ENCODE measurements at places on chromosomes 2 and 18. TPM values are rescaled to one million over a fixed set of nuclear protein-coding genes. Genes with fewer than 3 reads are reported as not detected.
A peak's percentile ranks its signal among the peaks of the same experiment; 100 is the strongest.

DNA sequence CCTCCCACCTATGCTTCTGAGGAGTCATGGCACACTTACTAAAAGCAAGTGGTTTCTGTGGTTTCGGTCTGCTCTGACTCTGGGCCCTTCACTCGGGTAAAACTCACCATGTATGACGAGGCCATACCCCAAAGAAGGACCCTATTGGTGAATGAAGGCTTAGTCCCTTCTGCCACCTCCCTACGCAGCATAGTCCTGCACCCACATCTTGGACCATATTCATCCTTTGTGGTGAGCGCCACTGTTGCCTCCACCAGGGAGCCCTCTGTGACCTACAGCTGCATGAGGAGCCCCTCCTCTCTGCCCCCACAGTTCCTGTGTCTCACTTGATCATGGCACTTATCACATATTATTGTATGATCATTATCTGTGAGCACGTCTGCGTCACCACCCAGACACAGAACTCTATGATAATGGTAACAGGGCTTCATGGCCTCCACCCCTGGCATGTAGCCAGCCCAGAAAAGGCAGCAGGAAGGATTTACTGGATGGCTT is 113.3 kb downstream of the TFCP2L1 start:
- no peak for DNase-seq

- no peak for DNase-seq
Measured at GRCh38 chr2:148813603-148814065, 61.4 kb upstream of the KIF5C start.

- DNase-seq: peak; percentile 53
Measured at GRCh38 chr2:74333175-74333574, 10.0 kb downstream of the SLC4A5 start.

Gene C2orf66
- not detected for total RNA-seq

- DNase-seq: peak; percentile 77
Measured at GRCh38 chr2:240060977-240061591, 7.8 kb upstream of the OR6B3 start.
